ENCODE measurements at places on chromosomes 16 and 17. TPM values are rescaled to one million over a fixed set of nuclear protein-coding genes. Genes with fewer than 3 reads are reported as not detected.

GRCh38 chr17:77455891-77456260 is 315.1 kb downstream of the SEC14L1 start:
- DNase-seq: no peak

- no peak for DNase-seq
Measured at GRCh38 chr17:42985225-42985624, 4.9 kb downstream of the RUNDC1 start.

GRCh38 chr17:855569-855968 is 73.4 kb downstream of the MRM3 start:
- DNase-seq: no peak

GRCh38 chr17:66255112-66255511 is 25.9 kb upstream of the APOH start:
- peak; percentile 50 for DNase-seq

DNA sequence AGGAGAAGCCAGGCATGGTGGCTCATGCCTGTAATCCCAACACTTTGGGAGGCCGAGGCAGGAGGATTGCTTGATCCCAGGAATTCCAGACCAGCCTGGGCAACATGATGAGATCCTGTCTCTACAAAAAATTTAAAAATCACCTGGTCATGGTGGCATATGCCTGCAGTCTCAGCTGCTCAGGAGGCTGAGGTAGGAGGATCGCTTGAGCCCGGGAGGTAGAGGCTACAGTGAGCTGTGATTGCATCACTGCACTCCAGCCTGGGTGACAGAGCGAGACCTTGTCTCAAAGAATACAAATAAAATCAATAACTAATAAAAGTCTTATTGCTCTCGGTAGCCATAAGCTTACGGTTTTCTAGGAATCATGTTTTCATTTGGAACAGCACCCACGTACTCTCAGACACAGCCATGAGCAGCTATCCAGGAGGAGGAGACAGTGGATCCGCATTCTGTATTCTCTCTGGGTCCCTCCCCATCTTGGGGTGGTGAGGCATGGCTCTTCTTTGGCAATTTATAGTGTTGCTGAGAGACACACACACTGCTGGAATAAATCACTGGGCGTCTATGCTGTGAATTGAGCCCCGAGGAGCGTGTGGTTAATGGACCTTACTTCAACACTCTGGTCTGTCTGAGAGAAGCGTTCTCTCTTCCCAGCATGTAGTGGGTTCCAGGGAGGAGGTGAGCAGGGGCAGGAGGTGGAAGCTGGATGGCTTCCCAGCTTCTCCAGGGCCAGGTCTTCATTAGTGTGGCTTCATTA is 8.5 kb upstream of the ADCY9 start:
- DNase-seq: no peak

KRTAP4-3 gene
- not detected for polyA plus RNA-seq

- no peak for DNase-seq
Measured at GRCh38 chr17:1533661-1534325, 17.4 kb upstream of the INPP5K start.

NUPR1 gene
- polyA plus RNA-seq: 15.0 TPM

DNA sequence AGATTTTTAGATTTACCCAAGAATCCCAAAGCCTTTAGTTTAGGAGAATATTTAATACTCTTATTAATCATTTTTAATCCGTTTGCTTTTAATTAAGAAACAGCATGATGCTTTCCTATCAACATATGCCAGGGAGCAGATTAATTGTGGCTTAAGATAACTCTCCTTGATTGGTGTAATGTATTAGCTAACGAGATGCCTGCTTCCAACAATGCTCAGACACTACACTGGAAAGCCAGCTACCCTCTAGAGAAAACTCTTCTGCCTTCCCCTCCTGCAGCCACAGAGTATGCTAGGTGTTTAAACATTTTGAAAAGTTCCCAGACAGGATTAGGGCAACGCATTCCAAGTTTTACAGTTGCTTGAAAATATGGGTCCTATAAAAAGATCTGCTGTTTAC is 142.2 kb downstream of the AATF start:
- DNase-seq: no peak

DNA sequence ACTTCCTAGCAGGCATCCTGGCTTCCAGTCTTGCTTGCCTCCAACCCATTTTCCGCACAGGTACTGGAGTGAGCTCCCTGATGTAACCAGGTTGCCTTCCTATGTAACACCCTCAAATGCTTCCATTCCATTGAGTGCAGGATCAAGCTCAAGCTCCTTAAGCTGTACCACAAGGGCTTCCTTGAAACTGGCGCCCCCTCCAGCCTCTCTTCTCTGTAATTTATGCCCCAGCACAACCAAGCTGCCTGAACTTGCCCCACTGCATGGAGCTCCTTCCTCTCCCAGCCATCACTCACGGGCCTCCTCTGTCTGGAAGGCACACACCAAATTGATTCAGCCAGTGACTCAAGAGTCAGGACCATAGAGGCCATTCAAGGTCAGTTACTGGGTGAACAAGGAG is 234.8 kb upstream of the RPL38 start:
- no peak for DNase-seq

FBXO39 gene
- polyA plus RNA-seq: 0.09 TPM

- DNase-seq: no peak
Measured at GRCh38 chr16:3754081-3754703, 36.9 kb upstream of the TRAP1 start.
